ENCODE measurements at places on chromosomes 6 and 20. TPM values are rescaled to one million over a fixed set of nuclear protein-coding genes. Genes with fewer than 3 reads are reported as not detected.
A peak's percentile ranks its signal among the peaks of the same experiment; 100 is the strongest.

- DNase-seq = peak; percentile 88
Measured at GRCh38 chr6:7725849-7726415, at the start of gene BMP6. TSS of gene BMP6 (plus strand) at chr6:7726099. CDS start at chr6:7726956, 857 bp downstream.

- DNase-seq = no peak
Measured at GRCh38 chr6:41040101-41040939, 1.3 kb upstream of the UNC5CL start.

DNA sequence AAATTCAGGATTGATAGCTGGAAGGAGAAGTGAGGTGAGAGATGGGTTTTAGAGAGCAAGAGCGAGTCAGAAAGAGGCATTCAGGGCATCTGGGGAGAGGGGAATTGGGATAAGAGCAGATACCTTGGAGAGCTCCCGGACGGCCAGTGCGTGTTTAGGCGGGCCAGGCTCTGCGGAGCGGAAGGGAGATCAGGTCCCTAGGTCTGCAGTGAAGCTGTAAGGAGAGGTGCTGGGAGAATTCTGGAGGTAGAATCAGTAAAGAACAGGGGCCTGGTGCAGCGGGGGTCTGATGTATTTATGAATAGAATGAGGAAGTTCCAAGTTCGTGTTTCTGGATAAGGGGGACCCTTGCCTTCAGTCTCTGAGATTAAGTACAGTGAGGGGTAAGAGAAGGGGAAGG lies 47.4 kb upstream of the FAM83D start:
- peak; percentile 59 for DNase-seq

GRCh38 chr6:89385156-89385667 lies 26.9 kb downstream of the RRAGD start:
- no peak for DNase-seq

- DNase-seq = no peak
Measured at GRCh38 chr6:133591275-133591674, 297.6 kb upstream of the TCF21 start.

DNA sequence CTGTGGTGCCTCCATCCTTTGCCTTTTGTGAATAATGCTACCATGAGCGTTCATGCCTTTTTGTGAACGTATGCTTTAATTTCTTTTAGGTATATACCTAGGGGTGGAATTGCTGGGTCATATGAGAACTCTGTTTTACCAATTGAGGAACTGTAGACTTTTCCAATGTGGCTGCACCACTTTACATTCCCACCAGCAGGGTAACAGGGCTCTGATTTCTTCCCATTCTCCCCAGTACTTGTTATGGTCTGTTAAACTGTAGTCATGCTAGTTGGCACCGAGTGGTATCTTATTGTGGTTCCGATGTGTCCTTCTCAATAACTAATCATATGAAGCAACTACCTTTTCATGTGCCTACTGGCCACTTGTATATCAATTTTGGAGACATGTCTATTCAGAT lies 312.1 kb downstream of the GMDS start:
- DNase-seq = no peak

- DNase-seq = no peak
Measured at GRCh38 chr6:29506446-29507067, 18.8 kb upstream of the MAS1L start.

- no peak for DNase-seq
Measured at GRCh38 chr6:108902382-108902792, 54.2 kb downstream of the ARMC2 start.

- no peak for DNase-seq
Measured at GRCh38 chr20:38514947-38515346, 42.3 kb downstream of the RALGAPB start.

- no peak for DNase-seq
Measured at GRCh38 chr20:18663932-18664331, 76.1 kb downstream of the DTD1 start.

DNA sequence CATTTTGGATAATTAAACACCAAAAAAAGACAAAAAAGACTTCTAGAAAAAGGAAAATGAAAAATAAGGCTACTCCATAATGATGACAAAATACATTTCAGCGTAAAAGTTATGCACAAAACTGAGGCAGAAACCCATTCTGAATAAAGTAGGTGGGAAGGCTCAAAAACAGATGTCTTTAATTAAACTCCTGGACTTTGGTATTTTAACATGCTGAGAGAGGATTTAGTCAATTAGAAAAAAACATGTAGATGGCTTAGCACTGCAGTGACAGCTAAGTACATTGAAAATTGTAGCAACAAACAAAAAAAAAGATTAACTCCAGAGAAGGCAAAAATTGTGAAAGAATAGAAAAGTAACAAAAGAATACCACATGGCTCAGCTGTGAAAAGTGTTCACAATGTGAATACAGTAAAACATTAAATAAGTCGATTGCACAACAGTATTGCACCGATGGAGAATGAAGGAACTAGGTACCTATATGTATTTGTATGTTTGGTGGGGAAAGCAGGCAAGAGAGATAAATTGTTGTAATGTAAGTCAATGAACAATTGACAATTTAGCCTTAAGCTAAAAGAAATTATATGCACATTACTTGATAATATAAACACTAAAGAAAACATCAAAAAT lies 59.5 kb downstream of the TBC1D32 start:
- no peak for DNase-seq

- no peak for DNase-seq
Measured at GRCh38 chr20:38369389-38369788, 23.1 kb downstream of the LBP start.

DNA sequence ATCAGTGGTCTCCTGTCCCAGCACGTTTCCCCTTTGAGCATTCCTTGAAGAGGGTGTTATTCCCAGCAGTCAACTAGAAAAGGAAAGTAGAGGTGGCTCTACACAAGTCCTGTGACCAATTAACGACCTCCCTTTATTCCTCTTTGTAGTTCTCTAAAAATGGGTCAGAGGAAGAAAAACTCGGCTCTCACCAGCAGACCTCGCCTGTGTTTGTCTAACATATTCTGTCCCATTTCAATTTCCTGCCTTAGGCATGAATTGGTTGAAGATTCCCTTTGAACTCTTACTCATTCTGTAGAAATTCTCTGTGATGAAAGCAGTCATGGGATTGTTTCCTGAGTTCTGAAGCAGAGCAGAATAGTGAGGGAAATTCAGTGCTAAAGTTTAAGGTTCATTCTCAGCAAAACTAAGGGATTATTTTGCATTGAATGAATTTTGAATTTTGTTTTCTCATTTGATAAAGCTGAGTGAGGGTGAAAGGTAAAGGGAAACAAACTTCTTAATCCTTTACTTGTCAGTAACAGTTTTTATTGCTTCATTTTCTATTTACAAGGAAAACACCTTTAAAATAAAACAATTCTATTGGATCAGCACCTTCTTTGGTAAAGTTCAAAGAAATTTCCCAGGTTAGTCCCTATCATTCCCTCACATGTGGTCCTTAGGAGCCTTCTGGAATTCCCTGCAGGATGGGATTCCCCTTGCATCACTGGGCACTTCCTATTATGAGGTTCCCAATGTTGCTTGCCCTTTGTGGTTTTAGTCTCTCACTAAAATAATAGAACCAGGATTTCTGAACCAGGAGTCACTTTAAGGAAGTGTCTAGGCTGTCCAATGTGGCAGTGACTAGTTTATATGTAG lies 105.8 kb downstream of the SLX4IP start:
- DNase-seq = no peak

- no peak for DNase-seq
Measured at GRCh38 chr6:56978530-56978929, 23.6 kb downstream of the BEND6 start.

GRCh38 chr6:66655420-66655819 lies 948.4 kb upstream of the EYS start:
- no peak for DNase-seq

DNA sequence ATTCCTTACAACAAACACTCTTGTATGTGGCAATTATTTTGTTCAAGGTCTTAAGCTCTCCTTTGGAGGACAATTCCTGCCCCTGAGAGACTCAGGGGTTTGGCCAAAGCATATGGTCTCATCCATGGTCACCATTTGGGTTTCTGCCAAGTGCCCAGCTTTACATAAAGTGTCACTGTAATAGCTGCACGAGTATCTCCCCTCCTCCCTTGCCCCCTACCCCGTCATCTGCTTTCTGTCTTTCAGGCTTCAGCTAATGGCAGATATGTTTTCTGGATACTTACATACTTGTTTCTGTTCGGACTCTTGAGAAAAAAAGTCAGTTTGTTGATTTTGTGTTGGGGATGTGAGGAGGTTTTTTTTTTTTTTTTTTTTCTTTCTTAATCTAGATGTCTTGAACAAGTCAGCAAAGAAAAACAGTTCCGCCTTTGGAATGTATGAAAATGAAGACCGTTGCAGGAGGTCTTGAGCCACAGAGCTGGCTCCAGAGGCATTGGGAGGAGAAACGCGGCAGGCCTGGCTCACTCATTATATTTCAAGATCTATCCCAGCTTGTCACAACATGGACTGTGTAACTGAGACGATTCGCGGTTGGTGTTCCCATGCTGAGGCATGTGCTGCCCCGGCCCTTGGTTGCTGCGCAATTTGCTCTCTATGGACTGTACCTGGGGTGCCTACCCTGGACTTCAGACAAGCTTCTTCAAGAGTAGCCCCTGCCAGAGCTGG lies 32.6 kb upstream of the STX16 start:
- DNase-seq = no peak

- DNase-seq = no peak
Measured at GRCh38 chr20:44549123-44549522, 27.3 kb upstream of the SERINC3 start.

DNA sequence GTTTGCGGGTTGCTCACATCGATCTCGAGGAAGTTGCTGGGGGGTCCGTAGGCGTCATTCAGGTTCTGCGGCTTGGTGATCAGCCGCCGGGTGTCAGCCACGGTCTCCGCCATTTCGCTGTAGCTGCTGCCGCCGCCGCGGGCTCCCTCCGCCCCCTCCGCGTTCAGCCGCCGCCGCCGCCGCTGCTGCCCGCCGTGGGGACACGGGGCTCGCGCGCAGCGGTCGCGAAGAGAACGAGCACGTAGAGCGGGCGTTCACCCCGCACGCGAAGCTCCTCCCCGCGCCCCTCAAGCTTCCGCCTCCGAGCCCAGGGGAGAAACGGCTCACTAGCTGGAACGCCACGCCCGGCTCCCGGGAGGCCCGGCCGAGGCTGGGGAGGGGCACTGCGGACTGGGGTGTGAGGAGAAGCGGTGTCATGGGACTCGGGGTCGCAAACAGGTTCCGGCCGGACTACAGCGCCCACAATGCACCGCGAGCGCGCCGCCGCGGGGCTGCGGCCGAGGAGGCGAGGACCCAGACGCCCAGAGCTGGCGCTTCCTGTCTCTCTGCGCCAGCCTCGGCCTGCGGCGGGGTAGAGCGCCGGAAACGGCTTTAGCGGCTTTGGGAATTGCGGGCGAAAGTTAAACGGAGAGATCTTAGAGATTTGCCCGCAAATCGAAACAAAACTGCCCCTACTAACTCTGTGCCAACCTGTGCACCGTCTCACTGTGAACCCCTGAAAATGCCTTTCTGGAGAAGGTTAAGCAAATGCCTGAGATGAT lies at the start of gene SNX3:
Gene SNX3, minus strand, starts transcription at position 232 of the 761 bp plus-strand sequence. Its CDS starts 119 bp downstream, at position 113.
- DNase-seq = peak; percentile 93

- no peak for DNase-seq
Measured at GRCh38 chr6:61711849-61712248, 574.2 kb downstream of the KHDRBS2 start.

DNA sequence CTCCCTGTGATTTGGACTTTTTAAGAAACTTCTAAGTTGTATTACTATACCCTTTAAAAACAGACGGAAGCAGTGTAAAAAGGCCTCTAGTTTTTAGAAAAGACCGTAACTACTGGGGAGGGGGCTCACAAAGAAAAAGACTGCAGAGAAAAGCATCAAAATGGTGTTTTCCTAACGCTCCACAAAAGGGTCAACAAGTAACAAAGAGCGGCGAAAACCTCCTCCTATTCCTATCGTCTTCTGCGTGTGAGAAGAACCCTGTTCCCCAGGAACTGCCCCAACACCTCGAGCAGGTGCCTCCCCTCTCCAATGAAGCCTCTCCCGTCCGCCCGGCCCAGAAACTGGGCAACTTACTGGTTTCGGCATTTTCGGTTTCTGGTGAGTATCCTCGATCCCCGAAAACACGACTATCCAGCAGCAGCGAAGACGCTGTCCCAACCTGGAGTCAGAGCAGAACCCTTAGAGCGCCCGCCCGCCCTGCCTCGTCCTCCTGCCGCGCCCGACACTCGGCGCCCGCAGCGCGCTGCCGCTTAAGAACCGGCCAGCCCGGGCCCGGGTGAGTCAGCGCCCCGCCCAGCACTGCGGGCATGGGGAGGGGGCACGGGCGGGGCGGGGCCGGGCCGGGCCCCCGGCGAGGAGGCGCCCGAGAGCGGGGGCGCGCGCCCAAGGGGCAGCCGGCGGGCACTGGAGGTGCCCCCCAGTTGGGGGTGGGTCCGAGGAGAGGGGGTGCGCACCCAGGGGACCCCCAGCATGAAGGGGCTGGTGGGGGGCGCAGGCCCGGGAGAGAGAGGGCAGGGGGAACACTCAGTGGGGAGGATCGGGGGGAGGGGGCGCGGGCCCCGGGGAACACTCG lies 1.2 kb downstream of the EZR start:
- DNase-seq = peak; percentile 71

DNA sequence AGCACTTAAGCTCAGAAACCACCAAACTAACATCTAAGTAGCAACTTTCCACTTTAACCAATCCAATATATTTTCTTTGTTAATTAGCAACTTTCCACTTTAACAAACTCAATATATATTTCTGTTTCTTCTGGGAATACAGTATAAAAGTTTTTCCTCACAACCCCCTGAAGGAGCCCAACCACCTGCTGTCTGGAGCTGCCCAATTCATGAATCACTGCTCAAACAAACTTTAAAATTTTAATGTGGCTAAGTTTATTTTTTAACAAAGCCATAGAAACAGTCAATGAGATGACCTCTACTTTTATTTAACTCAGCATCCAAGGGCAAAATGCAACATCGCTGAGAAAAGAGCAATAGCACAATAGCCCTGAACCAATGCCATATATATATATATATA lies 500.1 kb downstream of the EPM2A start:
- DNase-seq = no peak

DNA sequence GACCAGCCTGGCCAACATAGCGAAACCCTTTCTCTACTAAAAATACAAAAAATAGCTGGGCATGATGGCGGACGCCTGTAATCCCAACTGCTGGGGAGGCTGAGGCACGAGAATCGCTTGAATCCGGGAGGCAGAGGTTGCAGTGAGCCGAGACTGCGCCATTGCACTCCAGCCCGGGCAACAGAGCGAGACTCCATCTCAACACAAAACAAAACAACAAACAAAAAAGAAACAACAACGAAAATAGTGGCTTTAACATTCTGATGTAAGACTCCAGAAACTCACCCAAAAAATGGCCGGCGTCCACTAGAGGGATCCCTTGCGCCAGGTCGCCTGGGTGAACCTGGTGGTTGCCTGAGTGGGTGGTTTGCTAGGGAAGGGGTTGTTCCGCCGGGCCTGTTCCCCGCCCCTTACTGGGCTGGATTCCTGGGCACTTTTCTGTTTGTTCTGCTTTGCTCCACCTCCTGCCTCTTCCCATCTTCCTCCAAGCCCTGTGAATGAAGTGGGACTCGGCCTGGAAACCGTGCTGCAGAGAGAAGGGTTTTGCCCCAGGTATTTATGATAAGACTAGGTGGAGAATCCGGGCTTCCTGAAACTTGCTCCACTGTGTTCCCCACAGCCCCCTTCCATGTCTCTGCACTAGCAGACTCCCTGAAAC lies 1.5 kb downstream of the PABPC1L start:
- peak; percentile 50 for DNase-seq

GRCh38 chr6:129370268-129370916 lies 339.6 kb downstream of the ARHGAP18 start:
- peak; percentile 44 for DNase-seq

The PPP1R14C gene
- polyA plus RNA-seq = 21.6 TPM

The PSORS1C2 gene
- 0.15 TPM for polyA plus RNA-seq

The SCRT2 gene
- polyA plus RNA-seq = not detected

The CPNE5 gene
- polyA plus RNA-seq = 13.2 TPM

The UBE3D gene
- polyA plus RNA-seq = 12.2 TPM

The DOP1A gene
- polyA plus RNA-seq = 42.6 TPM

The ADGRF1 gene
- polyA plus RNA-seq = 52.7 TPM

The POM121L2 gene
- polyA plus RNA-seq = not detected

The LPA gene
- polyA plus RNA-seq = 0.30 TPM

The FYN gene
- polyA plus RNA-seq = 169 TPM

The SIRPA gene
- 24.3 TPM for polyA plus RNA-seq

All from left kidney (tissue), 8 donors.